ENCODE measurements at places on chromosomes 5 and 9.

DNA sequence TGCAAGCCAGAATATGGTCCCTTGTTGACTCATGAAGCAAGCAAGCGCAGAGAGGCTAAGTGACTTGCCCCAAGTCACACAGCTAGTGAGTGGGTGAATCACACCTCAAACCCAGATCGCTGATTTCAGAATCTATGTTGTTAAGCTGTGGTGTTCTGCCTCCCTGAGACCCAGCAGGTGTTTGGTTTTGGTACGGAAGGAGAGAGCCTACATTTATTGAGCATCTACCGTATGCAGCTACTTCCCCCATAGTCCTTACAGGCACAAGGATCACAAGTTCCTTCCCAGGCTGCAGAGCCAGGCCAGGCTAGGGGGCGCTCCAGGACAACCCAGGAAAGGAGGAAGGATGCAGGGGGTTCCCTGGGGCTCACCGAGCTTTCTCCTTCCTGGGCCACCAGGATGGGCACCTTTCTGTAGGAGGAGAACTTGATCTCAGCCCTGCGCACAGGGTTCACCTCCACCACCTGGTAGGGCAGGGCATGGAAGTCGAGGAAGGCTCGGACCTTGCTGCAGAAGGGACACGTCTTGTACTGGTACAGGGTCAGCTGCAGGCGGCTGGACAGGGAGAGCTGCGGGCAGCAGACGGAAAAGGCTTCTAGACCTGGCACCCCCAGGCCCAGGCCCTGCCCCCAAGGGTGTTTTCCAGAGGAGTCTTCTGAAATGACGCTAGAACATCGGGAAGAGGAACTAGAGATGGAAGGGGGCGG, 2.5 kb downstream of the PTGES2 start:
- DNase-seq = peak; percentile 68

- DNase-seq = no peak
These were observed 178.8 kb downstream of the TRIO start for GRCh38 chr5:14321936-14322335.

DNA sequence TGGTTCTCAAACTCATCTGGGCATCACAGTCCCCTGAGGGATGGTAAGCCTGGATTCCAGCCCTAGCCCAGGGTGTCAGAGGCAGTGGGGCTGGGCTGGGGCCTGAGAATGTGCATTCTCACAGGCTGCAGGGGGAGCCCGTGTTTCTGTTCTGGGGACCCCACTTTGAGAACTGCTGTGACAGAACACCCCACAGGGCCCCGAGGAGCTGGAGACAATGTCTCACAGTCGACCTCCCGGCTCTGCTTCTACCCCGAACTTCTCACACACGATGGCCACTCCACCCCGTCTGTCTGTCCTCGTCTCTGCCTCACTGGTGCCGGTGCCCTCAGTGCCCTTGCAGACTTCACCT, 130.0 kb downstream of the CACNA1B start:
- no peak for DNase-seq

DNA sequence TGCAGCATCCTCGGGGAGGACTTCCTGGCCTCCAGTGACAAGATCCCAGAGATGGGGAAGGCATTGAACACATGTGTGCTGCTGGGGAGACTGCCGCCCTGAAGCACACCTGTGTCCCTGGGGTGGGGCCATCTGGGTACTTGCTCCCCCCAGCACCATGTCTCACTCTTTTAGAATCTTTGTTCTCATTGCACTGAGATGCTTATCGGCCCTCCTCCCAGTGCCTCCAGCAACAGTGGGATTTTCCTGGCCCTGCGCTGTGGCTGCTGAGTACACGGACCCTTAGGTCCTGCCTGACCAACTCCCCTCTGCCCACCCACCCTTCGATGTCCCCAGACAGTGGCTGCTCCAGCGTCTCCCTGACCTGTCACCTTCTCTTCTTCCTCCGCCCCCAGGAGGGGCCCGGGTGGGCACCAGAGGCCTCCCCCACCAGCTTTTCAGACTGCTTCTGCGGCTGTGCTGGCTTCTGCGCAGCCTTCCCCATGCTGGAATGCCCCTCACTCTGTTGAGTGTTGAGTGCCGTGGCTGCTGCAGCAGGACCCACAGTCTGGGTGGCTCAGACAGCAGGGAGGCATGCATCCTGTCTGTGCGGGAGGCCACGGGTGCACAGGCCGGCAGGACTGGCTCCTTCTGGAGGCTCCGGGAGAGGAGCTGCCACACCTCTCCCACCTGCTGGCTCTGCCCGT, 145.9 kb upstream of the IRX2 start:
- no peak for DNase-seq

DNA sequence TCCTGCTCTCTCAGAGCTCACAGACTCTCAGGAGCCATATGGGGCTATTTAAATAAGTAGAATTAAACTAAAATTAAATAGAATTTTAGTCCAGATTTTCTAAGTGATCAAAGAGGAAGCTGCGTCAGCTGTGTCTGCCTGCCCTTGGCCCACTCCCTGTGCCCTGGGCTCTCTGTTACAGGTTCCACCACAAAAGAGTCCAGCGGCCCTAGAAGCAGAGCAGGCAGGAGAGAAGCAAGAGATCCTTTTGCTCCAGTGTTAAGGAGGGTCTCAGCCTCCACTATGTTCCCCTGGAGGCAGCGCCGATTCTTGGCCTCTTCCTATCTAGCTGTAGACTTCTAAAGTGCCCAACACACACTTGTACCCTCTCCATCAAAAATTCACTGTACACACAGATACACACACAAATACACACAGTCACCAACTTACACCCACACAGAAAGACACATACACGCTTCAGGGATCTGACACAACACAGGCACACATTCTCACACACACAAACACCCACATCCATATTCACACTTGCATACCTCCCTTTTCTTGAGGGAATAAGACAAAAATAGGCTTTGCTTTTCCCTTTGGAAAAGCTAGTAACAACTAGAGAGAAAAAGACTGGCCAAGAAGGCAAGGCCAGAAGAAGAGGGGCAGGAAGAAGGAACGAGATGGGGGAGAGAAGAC, 5.5 kb upstream of the TNIP1 start:
- no peak for DNase-seq

- DNase-seq = no peak
These were observed 23.7 kb downstream of the RXRA start for GRCh38 chr9:134349936-134350335.

- DNase-seq = no peak
These were observed 55.3 kb downstream of the ARSB start for GRCh38 chr5:78929833-78930232.

DNA sequence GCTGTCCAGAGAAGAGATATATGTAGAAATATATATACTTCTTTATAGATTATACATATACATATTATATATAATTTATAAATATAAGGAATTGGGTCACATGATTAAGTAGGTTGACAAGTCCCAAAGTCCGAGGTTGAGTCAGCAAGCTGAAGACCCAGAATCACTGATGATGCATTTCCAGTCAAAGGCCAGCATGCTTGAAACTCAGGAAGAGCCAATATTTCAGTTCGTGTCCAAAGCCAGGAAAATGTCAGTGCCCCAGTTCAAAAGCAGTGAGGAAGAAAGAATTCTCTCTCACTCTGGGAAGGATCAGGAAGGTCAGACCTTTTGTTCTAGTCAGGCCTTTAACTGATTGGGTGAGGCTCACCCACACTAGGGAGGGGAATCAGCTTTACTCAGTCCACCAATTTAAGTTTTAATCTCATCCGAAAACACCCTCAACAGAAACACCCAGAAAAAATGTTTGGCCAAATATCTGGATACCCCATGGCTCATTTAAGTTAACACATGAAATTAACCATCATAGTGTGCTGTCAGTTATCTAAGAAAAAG, 42.0 kb upstream of the LVRN start:
- DNase-seq = no peak

- DNase-seq = peak; percentile 55
These were observed 12.7 kb downstream of the KCTD16 start for GRCh38 chr5:144183254-144183889.

DNA sequence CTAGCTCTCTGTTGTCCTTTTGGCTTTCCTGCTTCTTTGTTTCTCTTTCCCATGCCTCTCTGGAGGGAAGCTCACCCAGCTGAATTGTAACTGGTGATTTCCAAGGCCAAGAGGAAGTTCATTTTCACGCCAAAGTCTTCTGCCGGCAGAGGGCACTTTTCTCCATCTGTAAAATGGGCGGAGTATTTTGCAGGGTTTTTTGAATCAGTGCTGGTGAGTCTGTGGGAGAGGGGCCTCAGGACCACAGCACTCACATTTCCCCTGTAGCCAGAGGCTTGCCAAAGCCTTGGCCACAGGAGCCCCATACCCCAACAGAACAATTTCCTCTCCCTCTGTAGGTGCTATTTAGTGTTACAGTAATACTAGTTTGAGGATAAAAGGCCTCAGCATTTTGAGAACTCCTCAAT, 42.3 kb upstream of the MATR3 start:
- DNase-seq = peak; percentile 67

- no peak for DNase-seq
These were observed at the start of gene PCDHGA3 for GRCh38 chr5:141343242-141343952. PCDHGA3 (plus strand) TSS chr5:141343829; CDS start chr5:141344034, 205 bp downstream.

- no peak for DNase-seq
These were observed 275.5 kb downstream of the ARHGEF28 start for GRCh38 chr5:73901455-73901854.

DNA sequence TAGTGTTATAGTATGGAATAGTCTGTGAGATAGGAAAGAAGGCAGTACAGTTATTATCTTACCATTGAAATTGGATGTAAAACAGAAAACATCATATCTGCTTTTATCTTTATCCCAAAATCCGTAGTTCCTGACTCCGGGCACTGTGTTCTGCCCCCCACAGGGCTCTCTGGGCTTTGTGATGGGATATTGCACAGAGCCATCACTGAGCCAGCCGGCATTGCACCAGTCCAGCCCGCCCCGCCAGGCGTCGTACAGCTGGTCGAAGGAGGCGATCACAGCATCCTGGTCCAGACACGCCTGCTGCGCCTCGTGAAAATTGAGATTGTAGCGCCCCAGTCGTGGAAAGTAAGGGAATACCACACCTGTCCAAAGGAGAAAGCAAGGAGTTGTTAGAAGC, 76.4 kb downstream of the HAPLN1 start:
- no peak for DNase-seq

DNA sequence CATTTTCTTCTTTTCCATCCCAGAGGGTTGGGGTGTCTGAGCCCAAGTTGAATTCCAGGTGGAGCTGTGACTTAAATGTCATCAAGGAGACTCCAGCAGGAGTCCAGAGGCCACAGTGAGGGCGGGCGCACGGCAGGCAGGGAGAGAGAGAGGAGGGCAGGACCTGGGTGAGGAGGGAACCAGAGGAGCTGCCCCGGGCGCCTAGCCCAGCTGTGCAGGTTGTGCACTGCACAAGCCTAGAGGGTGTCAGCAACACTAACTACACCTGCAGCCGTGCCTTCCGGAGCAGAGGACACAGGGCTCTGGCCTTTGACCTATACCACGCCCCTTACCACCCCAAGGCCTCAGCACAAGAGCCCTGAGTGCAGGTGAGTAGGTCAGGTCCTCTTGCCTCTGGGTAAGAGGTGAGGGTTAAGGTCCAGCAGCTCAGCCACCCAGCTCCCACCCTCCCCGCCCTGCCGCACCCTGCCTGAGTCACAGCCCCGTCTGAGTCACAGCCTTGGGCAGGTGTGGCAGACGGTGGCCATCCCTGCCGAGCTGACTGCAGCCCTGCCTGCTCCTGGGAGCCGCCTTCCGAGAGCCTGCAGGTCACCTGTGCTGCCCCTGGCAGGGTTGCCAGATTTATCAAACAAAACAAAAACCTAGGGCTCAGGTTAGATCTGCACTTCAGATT, 6.4 kb upstream of the AGPAT2 start:
- no peak for DNase-seq

DNA sequence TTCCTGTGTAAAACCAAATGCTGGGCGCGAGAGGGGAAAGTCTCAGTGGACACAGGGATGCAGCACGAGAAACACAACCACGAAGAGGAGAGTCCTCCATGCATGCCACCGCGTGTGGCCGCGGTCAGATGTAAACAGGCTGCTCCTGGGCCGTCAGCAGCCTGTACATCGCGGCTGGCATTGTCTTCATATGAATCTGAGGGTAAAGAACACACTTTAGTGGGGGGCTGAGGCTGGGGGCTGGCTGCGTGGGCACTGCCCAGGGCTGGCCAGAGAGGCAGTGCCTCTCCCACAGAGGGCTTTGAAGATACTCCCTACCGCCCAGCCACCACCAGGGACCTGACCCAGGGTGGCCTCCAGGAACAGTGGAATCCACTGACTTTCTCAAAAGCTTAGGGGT, 106.2 kb downstream of the ENTREP1 start:
- no peak for DNase-seq

DNA sequence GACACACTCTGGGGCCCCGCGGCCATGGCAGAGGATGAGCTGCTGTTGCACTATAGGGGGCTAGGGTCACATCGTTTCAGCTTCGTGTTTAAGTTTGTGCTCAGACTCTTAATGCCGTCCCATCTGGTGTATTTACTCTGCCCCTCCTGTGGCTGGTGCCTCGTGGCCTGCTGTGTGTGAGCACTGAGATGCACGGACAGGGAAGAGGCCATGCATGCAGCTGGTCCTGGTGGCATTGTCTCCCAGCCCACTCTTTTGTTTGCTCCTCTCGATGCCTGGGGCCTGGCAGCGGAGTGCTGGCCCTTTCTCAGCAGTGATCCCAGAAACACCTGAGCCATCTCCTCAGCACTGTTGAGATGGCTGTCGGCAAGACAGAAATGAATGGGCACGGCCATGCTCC, 30.0 kb upstream of the PHF2 start:
- no peak for DNase-seq

- no peak for DNase-seq
These were observed 52.6 kb upstream of the RXRA start for GRCh38 chr9:134273647-134274046.

- DNase-seq = no peak
These were observed 124.2 kb downstream of the TLE1 start for GRCh38 chr9:81565144-81565543.

GRCh38 chr9:126721564-126721981, 83.3 kb upstream of the ZBTB43 start:
- DNase-seq = no peak

DNA sequence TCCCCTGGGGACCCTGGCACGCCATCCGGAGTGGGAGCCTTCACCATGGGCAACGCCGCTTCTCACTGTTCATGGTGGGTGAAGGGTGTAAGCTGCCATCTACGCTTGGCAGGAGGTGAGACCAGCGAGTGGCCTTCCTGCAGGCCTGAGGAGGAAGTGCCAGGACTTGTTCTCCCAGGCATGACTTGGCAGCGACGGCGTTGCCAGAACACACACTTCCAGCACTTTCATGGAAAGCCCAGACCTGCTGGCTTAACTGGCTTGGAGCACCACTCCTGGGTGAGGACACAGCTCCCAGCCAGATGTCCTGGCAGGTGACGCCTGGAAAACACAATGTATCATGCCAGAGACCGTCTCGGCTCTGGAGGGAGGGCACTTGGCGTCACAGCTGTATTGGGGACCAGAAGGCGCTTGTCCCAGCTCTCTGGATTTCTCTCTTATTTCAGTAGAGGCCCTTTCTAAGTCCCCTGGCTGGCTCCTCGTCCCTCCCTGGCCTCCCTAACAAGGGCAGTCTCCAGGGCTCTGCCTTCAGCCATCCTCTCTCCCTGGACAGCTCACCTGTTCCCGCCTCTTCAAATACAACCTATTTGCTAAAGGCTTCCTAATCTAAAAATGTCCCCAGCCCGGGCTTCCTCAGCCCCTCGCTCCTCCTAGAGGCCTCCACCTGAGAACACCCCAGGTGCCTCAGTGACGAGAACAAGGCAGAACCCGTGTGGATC, 188.3 kb downstream of the OLFM1 start:
- DNase-seq = no peak

Measured in suppressor macrophage treated with lipopolysaccharide for 4 hours (primary cell).